CD4-positive, alpha-beta T cell treated with Interleukin-4 for 1 hour (primary cell): ENCODE measurements at places on chromosomes 6 and 20.

GRCh38 chr6:129513471-129513870 lies 196.5 kb downstream of the ARHGAP18 start:
- no peak for DNase-seq

GRCh38 chr6:131488780-131489179 lies 84.2 kb upstream of the ARG1 start:
- no peak for DNase-seq

DNA sequence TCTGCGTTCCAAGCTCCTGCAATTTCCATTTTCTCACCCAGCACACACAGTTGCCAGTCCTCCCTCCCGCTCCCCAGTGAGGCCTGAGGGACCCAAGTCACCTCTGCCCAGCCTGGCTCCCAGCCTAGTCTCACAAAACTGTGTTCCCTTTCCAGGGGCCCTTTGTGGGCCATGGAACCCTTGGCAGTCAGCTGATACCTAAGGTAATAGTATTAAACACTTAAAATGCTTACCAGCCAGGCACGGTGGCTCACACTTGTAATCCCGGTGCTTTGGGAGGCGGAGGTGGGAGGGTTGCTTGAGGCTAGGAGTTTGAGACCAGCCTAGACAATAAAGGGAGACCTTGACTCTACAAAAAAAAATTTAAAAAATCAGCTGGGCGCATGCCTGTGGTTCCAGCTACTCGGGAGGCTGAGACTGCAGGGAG lies 3.2 kb upstream of the RBM38 start:
- no peak for DNase-seq

- no peak for DNase-seq
Observed at GRCh38 chr20:54293526-54293925, 85.6 kb downstream of the PFDN4 start.
